OCI-M1 (cell line): ENCODE measurements at places on chromosomes 12 and 14.

DNA sequence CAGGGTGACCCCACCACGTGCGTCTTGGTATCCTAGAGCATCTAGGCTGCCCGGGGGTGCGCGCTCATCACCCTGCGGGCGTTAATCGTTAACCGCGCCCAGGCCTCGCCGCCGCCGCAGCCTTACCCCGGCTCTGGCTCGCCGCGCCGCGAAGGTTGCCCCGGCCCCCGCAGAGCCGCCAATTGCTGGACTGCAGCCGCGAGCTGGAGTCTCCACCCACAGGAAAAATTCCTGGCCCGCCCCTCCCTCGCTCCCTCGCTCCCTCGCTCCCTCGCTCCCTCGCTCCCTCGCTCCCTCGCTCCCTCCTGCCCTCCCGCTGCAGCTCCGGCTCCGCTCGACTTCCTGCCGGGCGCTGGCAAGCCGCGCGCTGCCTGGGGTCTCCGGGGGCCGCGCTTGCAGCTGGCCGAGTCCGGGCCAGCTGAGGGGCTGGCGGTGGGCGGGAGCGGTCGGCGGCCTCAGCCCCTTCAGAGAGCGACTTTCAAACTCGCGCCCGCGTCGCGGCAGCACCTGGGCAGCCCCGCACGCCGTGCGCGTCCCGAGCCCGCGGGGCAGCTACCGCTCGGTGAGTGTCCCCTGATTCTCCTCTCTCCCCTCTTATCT, at the start of gene PLEKHG3:
TSS of gene PLEKHG3 (plus strand) at position 282 of the 600 bp plus-strand sequence. CDS start 23,208 bp downstream, outside the sequence.
- no peak for DNase-seq

- no peak for DNase-seq
These were observed 79.3 kb downstream of the UNC79 start for GRCh38 chr14:93510056-93510455.

GRCh38 chr12:91098941-91099340, 12.4 kb downstream of the LUM start:
- DNase-seq: no peak

DNA sequence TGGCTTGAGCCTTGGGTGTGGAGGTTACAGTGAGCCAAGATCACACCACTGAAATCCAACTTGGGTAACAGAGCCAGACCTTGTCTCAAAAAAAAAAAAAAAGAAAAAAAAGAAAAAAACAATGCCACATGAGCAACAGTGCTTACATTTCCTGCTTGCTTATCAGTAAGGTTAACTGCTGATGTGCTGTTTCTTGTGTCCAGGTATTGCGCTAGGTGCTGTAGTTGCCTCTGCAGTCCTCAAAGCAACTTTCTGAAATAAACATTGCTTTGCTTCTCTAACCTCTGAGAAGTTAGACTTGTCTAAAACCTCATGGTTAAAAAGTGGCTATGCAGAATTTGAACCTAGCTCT, 24.7 kb downstream of the RNF34 start:
- peak; percentile 40 for DNase-seq

- no peak for DNase-seq
These were observed 41.6 kb upstream of the PYGL start for GRCh38 chr14:50985859-50986331.

DNA sequence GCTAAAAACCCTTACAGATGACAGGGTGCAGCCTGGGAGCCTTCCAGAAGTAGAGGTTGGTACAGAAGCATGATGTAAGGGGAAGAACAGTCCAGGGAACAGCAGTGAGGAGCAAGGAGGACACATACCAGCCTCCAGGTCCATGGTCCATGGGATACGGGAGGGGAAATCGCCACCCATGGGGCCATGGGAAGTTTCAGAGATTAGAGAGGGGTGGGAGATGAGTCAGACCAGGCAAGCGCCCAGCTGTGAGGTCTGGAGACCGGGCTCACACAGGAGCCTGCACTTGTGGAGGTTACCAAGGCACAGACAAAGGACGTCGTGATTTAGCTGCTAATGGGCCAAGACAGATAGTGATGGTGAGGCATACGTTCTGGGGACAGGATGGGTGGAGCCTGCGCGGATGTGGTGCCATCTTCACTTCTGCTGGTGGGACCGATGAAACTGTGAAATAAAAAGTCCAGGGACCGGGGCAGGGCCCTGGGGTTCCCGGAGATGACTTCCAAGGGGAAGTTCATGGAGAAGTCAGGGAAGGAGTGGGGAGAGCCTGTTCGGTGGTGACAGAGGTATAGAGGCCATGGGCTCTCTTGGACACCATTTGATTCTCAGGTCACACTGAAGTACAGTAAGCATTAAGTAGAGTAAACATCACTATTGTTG, 17.7 kb upstream of the LRP1-AS start:
- DNase-seq: no peak
